CD4-positive, alpha-beta T cell treated with Interleukin-6 at 100 ng/mL for 8 hours (primary cell): ENCODE measurements at places on chromosomes 7 and 10.

GRCh38 chr10:128972036-128972405, 495.0 kb upstream of the MGMT start:
- no peak for DNase-seq

- DNase-seq: no peak
These were observed 107.1 kb downstream of the RAB18 start for GRCh38 chr10:27611236-27611635.

GRCh38 chr10:115001506-115002381, 63.7 kb downstream of the TRUB1 start:
- no peak for DNase-seq

- peak; percentile 34 for DNase-seq
These were observed 26.4 kb downstream of the PRF1 start for GRCh38 chr10:70575874-70576802.

DNA sequence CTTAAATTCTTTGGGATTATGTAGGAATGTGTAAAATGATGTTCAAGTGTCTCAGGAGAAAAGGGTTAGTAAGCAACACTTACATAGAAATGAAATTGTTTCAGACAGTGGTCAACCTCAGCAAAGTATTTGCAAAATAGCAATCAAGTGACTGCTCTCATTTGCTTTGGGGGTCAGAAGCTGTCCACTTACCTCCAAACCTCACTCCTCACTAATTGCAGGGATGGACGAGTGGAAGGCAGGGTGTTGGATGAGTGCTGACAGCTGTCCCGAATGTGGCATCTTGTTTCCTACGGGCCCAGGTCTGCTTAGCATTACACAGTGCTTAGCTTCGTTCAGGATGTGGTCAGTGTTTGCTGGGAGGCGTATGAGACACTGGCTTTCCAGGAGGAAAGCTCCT, 437.0 kb downstream of the SUGCT start:
- no peak for DNase-seq
